T-helper 2 cell treated with Interferon-gamma antibody and Interleukin-4, amounts not matched to agents 5 μg/mL and 100 μg/mL, for 36 hours (primary cell): ENCODE measurements at places on chromosomes 3 and 15.

DNA sequence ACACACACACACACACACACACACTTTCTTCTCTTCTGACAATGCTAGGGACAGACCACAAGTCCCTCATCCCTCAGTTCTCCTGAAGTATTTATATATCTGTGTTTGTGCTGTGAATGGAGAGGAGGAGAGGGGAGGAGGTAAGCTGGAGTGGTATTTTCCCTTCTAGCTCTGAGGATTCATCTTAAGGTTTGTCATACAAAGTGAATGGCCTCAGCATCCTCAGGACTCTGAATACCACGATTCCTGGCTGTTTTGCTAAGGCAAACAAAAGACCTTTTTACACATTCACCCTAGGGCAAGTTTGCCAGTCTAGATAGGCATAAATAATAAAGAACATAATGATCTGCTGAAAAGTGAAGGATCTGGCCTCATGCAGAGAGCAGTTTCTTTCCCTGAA is 65.7 kb upstream of the CHMP2B start:
- no peak overlapping the region for H3K27ac ChIP-seq
- no peaks in the 10 kb centered on the region for H3K27me3 ChIP-seq
- DNase-seq = no peak
- H3K4me3 ChIP-seq = no peak overlapping the region

- H3K27me3 ChIP-seq = no peaks in the 10 kb centered on the region
- no peak overlapping the region for H3K4me3 ChIP-seq
- no peaks in the 10 kb centered on the region for H3K4me1 ChIP-seq
- H3K27ac ChIP-seq = no peak overlapping the region
These were observed 489.2 kb upstream of the CNTN4 start for GRCh38 chr3:1609416-1609815.

DNA sequence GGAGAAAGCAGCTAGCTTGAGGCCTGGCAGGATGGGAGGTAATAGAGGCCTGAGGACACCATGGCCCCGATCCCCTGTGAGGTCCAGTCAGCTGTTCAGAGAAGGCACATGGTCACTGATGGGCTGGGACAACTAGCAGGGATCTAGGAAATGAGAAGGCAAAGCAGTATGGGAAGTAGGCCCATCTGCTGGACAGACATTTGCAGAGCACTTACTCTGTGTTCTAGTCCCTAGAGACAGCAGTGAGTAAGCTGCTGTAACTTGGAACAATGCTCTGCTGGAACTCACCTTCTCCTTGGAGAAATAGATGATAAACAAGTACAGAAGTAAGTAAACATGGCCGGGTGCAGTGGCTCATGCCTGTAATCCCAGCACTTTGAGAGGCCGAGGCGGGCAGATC is 7.1 kb downstream of the ECE2 start:
- no peaks in the 10 kb centered on the region for H3K4me1 ChIP-seq
- H3K36me3 ChIP-seq = no peaks in the 10 kb centered on the region
- H3K27me3 ChIP-seq = peaks cover 11% of the 10 kb centered on the region
- DNase-seq = no peak
- no peak overlapping the region for H3K4me3 ChIP-seq
- no peak overlapping the region for H3K27ac ChIP-seq

DNA sequence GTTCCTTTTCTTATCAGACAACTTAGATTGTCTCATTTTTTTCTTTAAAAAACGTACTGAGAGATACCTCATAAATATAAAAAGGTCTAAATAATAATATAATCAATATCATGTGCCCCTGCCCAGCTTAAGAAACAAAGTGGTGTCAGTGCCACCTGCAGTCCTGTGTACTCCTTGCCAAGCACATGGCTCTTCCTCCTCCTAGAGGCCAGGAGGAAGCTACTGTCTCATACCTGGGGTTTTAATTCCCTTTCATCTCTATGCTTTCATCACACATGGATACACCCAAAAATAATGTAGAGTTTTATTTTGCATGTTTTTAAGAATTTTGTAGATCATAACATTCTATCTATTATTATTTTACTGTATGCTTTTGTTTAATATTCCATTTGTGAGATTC is 98.6 kb upstream of the C15orf61 start:
- DNase-seq = no peak
- H3K36me3 ChIP-seq = no peaks in the 10 kb centered on the region
- H3K27ac ChIP-seq = no peak overlapping the region
- H3K4me3 ChIP-seq = no peak overlapping the region

DNA sequence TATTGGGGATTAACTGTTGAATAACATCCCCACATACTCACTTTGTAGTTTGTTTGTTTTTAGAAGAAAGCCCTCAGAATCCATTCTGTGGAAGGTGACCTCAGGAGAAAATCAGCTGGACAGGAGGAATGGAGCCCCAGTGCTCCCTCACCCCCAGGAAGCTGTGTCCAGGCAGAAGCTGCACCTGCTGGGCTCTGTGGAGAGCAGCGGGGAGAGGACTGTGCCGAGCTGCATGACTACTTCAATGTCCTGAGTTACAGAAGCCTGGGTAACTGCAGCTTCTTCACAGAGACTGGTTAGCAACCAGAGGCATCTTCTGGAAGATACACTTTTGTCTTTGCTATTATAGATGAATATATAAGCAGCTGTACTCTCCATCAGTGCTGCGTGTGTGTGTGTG is 14.0 kb downstream of the TIGIT start:
- H3K4me3 ChIP-seq = no peak overlapping the region
- peaks cover 21% of the 10 kb centered on the region for H3K4me1 ChIP-seq
- no peak for DNase-seq
- H3K27me3 ChIP-seq = no peaks in the 10 kb centered on the region
- H3K36me3 ChIP-seq = no peaks in the 10 kb centered on the region

DNA sequence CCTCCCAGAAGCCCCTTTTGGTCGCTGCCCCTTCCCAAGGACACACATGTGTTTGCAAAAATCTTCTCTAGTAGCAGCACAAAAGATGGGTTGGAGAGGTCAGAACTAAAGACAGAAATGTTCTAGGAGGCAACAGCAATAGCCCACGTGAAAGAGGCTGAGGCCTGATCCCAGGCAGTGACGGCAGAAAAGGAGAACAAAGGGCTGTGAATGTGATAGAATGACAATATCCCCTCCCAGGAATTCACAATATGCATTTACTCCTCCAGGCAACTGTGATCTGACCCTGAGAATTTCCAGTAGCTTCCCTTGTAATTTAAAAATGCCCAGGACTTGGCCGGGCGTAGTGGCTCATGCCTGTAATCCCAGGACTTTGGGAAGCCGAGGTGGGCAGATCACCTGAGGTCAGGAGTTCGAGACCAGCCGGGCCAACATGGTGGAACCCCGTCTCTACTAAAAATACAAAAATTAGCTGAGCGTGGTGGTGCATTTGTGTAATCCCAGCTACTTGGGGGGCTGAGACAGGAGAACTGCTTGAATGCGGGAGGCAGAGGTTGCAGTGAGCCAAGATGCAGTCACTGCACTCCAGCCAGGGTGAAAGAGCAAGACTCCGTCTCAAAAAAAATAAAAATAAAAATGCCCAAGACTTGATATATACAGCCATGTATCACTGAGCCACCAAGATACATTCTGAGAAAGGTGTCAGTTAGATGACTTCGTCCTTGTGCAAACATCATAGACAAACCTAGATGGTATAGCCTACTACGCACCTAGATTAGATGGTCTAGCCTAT is 43.6 kb upstream of the PIAS1 start:
- peaks cover 7% of the 10 kb centered on the region for H3K27me3 ChIP-seq
- no peak overlapping the region for H3K4me3 ChIP-seq
- H3K27ac ChIP-seq = no peak overlapping the region
- no peak for DNase-seq
- H3K36me3 ChIP-seq = no peaks in the 10 kb centered on the region
- H3K4me1 ChIP-seq = no peaks in the 10 kb centered on the region

GRCh38 chr3:184300378-184300720 is 1.3 kb downstream of the PSMD2 start:
- peaks cover 53% of the 10 kb centered on the region for H3K36me3 ChIP-seq
- H3K27ac ChIP-seq = no peak overlapping the region
- H3K4me1 ChIP-seq = peaks cover 26% of the 10 kb centered on the region
- no peaks in the 10 kb centered on the region for H3K27me3 ChIP-seq
- peak overlapping the region; percentile 90 for H3K4me3 ChIP-seq

- no peaks in the 10 kb centered on the region for H3K36me3 ChIP-seq
- no peaks in the 10 kb centered on the region for H3K27me3 ChIP-seq
- peak within 1 kb of the TSS; percentile 81 for H3K27ac ChIP-seq
- no peaks in the 10 kb centered on the region for H3K4me1 ChIP-seq
- peak; percentile 7 for DNase-seq
- H3K4me3 ChIP-seq = peak within 1 kb of the TSS; percentile 65
These were observed at the start of gene MKRN3 for GRCh38 chr15:23565395-23566070. MKRN3 (plus strand) TSS chr15:23565674; CDS start chr15:23565783, 109 bp downstream.

- peaks cover 22% of the 10 kb centered on the region for H3K36me3 ChIP-seq
- H3K4me1 ChIP-seq = no peaks in the 10 kb centered on the region
- DNase-seq = no peak
- no peak overlapping the region for H3K4me3 ChIP-seq
These were observed 35.2 kb upstream of the CDAN1 start for GRCh38 chr15:42772144-42772543.

- H3K4me3 ChIP-seq = peak overlapping the region; percentile 46
- H3K36me3 ChIP-seq = no peaks in the 10 kb centered on the region
- H3K27me3 ChIP-seq = peaks cover 20% of the 10 kb centered on the region
- peak; percentile 8 for DNase-seq
These were observed 62.1 kb upstream of the NR2C2 start for GRCh38 chr3:14885307-14885706.

DNA sequence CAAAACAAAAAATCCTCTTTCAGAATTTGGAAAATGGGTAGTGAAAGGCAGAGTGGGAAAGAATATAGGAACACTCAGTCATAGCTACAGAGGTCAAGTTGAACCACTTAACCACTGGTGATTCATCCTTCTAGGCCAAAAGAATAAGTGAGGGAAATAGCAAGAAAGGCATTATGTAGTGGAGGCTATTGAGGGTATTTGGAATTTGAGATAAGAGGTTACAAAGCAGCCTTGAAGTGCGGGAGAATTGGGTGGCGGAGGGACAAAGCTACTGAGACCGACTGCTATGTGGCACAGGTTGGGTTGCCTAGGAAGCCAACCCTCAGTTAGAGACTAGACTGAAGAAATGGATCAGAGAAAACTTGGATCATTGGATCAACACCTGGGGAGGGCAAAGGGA is 109.5 kb downstream of the SYNPR start:
- no peaks in the 10 kb centered on the region for H3K4me1 ChIP-seq
- no peak overlapping the region for H3K27ac ChIP-seq
- no peak overlapping the region for H3K4me3 ChIP-seq

DNA sequence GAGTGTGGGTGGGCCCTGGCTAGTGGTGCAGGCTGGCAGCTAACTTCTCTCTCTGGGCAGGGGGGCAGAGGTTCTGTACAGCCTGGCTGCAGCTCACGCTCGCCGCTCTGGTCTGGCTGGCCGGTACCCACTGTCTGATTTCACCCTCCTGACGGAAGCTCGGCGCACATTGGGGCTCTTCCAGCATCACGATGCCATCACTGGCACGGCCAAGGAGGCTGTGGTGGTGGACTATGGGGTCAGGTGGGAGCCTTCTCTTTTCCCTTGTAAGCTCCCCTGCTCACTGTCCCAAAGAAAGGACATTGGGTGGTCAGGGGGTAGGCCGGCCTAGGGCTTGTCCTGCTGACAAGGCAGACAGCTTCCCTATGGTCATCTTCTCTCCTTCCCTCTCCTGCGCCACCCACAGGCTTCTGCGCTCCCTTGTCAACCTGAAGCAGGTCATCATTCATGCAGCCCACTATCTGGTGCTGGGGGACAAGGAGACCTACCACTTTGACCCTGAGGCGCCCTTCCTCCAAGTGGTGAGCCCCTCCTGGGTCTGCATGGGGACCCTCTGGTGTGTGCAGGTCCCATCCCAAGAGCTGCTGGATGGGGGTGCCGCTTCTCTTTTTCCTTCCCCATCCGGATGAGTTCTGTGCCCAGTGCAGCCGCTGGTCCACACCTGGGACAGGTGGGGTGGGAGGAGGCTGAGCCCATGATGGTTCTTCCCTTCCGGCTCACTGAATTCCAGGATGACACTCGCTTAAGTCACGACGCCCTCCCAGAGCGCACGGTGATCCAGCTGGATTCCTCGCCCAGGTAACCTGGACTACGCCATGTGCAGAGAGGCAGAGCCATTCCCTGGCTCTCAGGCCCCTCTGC is 7.6 kb downstream of the MAN2A2 start:
- peaks cover 61% of the 10 kb centered on the region for H3K36me3 ChIP-seq
- H3K27ac ChIP-seq = no peak overlapping the region
- H3K4me1 ChIP-seq = peaks cover 5% of the 10 kb centered on the region
- no peak overlapping the region for H3K4me3 ChIP-seq

DNA sequence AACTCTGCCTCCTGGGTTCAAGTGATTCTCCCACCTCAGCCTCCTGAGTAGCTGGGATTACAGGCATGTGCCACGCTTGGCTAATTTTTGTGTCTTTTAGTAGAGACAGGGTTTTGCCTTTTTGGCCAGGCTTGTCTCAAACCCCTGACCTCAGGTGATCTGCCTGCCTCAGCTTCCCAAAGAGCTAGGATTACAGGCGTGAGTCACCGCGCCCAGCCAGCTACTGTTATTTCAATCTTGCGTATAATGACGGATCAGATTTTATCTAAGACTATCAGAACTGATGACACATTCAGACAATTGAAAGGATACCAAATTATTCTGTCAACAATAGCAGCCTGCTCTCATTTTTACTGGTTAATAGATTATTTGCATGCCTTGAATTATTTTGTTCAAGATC is 612.2 kb downstream of the ZIC1 start:
- H3K4me3 ChIP-seq = no peak overlapping the region
- no peak overlapping the region for H3K27ac ChIP-seq
- H3K27me3 ChIP-seq = no peaks in the 10 kb centered on the region
